ENCODE measurements at places on chromosomes 7 and 10.
A peak's percentile ranks its signal among the peaks of the same experiment; 100 is the strongest.

GRCh38 chr7:43077732-43078391 lies 34.6 kb upstream of the HECW1 start:
- DNase-seq, result no peak

DNA sequence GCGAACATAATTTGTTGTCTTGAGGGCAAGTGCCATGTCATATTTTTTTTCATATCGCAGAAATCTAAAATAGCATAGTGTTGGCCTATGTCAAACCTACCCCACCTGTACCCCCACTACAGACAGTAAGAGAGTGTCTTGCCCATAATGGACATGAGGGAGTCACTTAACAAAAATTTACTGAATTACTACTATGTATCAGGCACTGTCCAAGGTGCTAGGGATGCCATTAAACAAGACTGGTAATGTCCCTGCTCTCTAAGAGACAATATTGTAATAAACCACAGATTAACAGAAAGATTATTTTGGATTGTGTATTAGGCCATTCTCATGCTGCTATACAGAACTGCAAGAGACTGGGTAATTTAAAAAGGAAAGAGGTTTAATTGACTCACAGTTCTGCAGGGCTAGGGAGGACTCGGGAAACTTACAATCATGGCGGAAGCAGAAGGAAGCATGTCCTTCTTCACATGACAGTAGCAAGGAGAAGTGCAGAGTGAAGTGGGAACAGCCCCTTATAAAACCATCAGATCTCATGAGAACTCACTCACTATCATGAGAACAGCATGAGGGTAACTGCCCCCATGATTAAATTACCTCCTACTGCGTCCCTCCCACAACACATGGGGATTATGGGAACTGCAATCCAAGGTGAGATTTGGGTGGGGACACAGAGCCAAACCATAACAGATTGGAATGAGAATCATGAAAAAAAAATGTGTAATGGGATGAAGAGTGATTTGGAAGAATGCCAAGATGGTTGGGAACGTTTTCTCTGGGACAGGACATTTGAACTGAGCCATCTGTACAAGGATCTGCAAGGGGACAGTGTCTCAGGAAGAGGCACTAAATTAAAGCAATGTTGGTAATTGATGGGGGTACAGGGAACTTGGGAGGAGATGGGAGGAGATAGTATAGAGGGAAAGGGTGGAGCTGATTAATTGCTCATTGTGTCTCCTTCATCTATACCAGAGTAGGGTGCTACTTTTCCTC lies 108.5 kb downstream of the FAM107B start:
- DNase-seq, result no peak

- no peak for DNase-seq
These were observed 345.1 kb upstream of the PRKCQ start for GRCh38 chr10:6925146-6925545.

DNA sequence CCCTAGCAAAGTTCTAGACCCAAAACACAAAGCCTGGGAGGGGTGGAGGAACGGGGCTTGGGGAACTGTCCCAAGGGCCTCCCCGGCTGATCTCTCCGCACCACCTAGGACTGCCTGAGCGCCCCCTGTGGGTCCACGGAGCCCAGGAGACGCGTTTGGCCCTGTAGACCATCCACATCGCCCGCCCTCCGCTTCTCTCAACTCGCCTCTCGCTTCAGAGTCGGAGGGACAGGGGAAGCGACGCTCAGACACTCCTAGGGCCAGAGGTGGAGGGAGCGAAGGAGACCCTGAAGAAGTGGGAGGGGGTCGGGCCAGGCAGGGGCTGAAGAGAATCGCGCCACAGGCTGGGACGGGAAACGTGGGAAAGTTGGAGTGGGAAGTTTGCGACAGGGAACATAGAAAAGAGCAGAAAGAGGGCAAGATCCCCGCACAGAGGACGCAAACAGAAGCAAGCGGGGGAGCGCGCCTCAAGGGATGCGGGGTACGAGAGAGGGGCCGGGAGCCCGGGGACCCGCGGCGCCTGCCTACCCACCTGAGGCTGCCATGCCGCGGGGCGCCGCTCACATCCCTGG lies 378 bp downstream of the PIK3AP1 start:
- peak; percentile 86 for DNase-seq

Data from inflammatory macrophage (primary cell).